ENCODE measurements at places on chromosomes 11 and 22.

GRCh38 chr11:28464252-28464867, 356.2 kb downstream of the METTL15 start:
- no peak for DNase-seq

GRCh38 chr11:105229761-105230160, 90.2 kb upstream of the CARD18 start:
- no peak for DNase-seq

- DNase-seq: peak; percentile 97
Measured at GRCh38 chr11:43987384-43988039, 45.1 kb downstream of the C11orf96 start.

DNA sequence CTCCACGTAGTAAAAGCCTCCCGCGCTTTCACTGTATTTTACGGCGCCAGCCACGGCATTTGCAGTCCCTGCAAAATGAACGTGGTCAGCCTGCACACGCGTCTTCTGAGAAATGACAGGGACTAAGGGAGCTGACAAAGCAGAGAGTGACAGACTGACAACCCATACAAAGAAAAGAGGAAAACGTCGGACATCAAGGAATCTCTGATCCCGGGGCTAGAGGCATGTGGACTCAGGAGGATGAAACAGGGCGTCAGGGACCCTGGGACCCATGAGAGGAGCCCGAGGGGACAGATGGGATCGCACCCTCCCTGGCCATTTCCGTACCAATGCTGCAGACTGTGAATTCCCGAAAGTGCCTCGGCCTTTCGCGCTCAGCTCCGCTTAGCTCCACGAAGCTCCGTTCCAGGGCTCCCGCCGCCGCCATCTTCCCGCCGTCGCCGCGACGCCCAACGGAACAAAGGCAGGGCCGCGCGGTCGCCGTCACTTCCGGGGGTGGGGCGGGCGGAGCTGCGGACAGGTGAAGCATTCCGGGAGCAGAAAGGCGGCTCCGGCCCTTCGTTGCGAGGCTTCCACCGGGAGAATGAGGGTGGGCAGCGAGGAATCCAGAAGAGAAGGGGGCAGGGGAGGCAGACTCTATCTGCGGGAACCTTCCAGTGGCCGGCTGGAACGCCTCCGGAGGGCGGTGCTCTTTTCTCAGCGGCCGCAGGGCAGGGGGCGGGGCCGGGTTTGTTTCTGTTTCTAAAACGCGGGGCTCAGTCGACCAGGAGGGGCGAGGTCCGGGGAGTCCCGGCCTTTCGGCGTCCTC, at the start of gene NUP160:
Gene NUP160, minus strand, starts transcription at position 459 of the 808 bp plus-strand sequence. Its CDS starts 32 bp downstream, at position 427.
- no peak for DNase-seq
